ENCODE measurements at places on chromosomes 4 and X.

DNA sequence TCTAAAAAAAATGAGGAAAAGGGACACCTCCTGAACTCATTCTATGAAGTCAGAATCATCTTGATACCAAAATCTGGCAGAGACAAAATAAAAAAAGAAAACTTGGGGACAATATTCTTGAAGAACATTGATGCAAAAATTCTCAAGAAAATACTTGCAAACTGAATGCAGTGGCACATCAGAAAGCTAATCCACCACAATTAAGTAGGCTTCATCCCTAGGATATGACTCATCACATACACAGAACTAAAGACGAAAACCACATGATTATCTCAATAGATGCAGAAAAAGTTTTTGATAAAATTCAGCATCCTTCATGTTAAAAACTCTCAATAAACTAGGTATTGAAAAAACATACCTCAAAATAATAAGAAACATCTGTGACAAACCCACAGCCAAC lies 98.3 kb downstream of the FAM47B start:
- DNase-seq, result no peak

- DNase-seq, result no peak
Observed at GRCh38 chrX:12390301-12390700, 252.0 kb downstream of the FRMPD4 start.

- DNase-seq, result no peak
Observed at GRCh38 chr4:115213716-115214115, 100.3 kb upstream of the NDST4 start.

DNA sequence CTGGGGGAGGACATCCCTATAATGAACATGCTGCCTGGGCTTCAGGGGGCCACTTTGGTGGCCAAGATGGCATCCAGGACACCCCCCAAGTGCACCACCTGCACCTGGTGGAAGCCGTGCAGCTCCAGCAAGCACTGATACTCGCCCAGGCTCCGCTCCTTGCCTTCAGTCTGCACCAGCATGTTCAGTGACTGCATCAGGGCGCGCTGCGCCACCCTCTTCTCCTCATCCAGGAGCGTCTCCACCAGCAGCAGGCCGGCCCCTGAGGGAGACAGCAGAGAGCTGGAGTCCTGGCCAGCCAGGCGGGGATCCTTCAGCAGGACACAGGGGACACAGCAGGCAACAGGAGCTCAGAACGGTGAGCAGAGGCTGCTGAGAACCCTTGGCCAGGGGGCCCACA lies 11.3 kb upstream of the SLC25A6 start:
- no peak for DNase-seq

DNA sequence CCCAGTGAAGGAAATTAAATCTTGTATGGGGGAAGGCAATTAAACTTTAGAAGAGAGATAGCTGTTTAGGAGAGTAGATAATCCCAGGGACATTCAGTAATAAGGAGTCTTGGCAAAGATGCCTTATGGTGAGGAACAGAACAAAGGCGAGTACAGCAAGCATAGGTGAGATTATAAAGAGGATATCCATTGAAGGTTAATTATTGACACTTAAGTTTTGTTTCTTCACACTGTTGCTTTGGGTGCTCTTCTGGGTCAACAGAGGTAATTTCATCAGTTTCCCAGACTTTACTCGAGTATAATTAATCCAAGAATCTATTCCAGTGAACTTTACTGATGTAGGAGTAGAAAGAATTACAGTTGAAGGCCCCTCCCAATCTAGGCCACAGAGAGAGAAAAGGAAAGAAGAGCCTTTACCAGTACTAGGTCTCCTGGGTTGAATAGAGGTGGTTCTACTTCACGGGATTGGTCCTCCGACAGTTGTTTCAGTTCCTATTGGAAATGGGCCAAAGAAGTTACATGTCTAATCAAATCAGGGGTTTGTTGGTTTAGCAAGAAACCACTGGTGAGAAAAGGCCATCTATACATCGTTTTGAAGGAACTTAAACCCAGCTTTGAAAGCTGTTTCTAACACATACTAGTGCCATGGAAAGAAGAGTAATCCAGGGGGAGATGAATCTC lies 27.2 kb downstream of the EPGN start:
- DNase-seq, result no peak

GRCh38 chrX:69309074-69309792 lies 144.0 kb upstream of the PJA1 start:
- DNase-seq, result no peak

DNA sequence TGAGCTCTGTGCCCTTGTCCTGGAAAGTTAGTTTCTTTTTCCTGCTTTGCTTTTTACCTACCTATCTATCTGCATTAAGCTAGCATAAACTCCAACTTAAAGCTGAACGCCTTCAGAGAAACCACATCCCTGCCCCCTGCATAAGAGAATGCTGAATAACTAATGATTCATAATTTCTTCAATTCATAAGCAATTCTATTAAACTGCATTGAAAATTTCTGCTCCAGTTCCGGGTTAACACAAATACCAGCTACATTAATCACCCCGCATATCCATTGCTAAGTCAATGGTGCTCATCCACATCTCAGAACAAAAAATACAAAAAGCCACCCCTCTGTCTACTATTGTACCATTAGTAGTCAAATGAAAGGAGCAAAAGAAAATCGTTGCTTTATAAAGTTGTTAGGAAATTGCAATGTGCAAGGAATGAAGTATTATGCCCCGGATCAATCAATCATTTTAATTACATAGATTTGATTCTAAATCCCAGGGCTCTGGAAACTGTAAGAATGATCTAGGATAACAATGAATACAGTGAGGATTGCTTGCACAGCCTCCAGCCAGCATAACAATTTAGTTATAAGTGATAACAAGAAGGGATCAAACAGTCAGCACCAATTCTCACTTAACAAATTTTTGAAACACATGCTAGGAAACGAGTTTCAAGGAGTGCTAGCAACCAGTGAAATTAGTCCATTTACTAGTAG lies 106.8 kb downstream of the ELOVL6 start:
- no peak for DNase-seq

- no peak for DNase-seq
Observed at GRCh38 chr4:176436293-176436973, 116.7 kb downstream of the SPCS3 start.

- DNase-seq, result no peak
Observed at GRCh38 chr4:14410516-14410915, 591.8 kb upstream of the CPEB2 start.

DNA sequence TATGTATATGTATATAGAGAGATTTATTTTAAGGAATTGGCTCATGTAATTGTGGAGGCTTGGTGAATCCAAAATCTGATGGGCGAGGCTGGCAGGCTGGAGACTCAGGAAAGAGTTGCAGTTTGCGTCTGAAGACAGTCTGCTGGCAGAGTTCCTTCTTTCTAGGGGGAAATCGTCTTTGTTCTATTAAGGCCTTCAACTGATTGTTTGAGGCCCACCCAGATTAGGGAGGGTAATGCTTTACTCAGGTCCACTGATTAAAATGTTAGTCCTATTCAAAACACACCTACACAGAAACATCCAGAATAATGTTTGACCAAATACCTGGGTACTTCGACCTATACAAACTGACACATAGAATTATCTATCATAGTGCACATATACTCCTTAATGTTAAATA lies 149.5 kb downstream of the NAA11 start:
- DNase-seq, result no peak

DNA sequence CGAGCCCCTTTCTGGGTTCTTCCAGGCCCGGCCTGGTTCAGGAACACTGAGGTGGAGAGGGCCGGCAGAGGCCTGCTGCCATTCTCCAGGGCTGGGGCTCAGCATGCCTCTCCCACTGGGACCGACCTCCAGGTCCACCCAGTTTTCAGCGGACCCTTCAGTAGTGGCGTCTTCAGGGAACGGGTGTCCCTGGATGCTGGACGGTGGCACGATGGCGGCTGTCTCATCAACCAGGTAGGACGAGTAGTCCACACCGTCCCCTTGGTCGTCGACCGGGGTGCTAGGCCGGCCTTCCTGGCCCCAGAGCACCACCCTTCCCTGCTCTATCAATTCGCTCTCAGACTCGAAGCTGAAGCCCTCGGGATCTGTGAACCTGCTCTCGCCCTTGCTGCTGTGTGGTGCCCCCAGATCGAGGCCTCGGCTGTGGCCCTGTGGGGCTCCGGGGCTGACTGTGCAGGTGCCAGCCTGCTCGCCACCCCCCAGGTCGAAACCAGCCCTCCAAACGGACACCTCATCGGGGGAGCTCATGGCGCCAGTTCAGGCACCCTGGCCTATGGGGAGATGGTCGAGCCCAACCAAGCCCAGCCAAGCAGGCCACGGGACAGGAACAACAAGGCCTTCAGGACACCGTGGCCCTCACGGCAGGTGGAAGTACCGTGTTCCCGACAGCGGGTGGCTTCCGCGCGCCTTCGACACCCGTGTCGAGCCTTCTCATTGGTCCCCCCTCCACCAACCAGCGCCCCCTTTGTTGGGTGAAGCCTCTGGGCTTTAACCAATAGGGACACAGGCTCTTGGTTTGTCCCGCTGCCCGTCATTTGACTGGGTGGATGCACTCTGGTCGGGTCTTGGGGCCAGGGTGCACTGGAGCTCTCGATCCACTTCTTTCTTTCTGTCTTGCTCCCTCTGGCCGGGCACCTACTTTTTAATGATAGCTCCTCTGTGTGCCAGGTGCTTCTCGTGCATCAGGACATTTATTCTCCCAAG lies 814 bp upstream of the LOC101059915 start:
- DNase-seq, result no peak

GRCh38 chrX:15903186-15903681 lies 48.6 kb upstream of the AP1S2 start:
- no peak for DNase-seq

DNA sequence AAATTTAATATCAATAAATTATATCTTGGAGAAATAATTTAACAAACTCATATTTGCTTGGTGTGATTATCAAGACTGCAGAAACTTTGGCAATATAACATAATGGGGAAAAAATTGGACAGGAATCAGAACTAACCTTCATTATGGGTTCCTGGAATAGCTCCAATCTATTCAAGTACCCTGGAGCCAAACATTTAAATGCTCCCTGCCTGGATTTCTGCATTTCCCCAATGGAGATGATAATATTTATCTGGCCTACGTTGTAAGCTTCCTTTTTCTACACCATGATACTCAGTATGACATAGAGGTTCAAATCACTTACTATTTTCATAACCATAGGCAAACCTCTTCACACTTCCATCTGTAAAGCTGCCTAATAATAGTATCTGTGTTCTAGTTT lies 326.8 kb downstream of the TRIML1 start:
- no peak for DNase-seq

GRCh38 chrX:10728806-10729389 lies 108.5 kb upstream of the MID1 start:
- no peak for DNase-seq

- no peak for DNase-seq
Observed at GRCh38 chrX:130793975-130794374, 109.0 kb downstream of the ENOX2 start.

DNA sequence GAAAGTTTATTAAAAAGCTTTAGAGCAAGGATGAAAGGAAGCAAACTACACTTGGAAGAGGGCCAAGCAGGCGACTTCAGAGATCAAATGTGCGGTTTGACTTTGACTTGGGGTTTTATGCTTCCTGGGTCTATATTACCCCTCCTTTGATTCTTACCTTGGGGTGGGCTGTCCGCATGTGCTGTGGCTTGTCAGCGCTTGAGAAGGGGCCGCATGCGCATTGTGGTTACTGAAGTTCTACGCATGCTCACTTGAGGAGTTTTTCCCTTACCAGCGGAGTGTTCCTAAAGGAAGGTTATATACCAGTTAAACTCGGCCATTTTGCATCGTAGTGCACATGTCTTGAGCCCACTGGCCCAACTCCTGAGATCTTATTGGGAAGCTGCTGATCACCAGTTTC lies 9.9 kb downstream of the ZNF157 start:
- DNase-seq, result no peak

DNA sequence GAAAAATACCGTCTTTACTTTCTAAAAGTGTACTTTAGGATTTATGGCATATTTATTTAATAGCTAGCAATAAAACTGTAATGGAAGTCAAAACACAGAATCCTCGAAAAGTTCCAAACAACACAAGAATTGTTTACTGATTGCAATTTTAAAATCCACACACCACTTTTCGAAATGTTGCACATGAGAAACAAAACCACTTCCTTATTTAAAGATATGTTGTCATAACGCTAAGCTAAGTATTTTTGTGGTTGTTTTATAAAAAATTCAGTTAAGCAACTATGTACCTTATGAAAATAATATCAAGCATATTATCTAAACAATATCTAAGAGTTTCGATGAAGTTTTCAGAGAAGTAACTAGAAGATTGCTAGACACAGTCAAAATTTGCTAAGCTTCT lies 344 bp downstream of the TMPRSS11D start:
- DNase-seq, result no peak

DNA sequence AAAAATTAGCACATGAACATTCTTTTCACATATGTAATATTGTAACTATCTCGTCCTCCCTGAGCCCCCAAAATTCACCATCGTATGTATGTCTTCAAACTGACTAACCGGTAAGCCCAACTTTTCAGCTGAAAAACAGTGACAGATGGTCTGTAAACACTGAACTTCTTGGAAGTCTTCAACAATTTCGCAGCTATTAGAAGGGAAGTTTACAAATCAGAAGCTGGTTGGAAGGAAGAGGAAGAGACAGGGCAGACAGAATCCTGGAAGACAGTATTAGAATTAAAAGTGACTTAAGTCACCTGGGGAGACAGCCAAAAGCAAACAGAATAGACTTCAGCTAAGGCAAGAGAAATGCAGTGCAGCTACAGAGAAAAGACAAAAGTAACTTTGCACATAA lies 858.4 kb downstream of the ADGRL3 start:
- no peak for DNase-seq

DNA sequence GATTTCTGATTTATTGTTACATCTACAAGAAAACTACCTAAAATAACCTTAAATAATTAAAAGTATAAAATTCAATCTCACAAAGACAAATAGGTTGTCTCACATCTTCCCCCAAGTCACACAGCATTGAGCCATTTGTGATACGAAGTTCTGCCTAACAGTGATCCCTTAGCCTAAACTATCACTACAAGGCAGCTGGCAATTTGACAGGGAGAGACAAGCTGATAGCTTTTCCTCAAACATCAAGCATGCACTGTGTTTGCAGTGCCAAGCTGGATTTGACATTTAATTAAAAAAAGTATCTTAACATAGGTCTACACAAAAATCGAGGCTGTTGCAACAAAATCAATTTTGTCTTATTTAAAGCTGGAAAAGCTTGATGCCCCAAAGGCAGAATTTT lies 464.7 kb upstream of the TRAM1L1 start:
- no peak for DNase-seq

GRCh38 chr4:158895797-158896576 lies 127.2 kb downstream of the FNIP2 start:
- no peak for DNase-seq

DNA sequence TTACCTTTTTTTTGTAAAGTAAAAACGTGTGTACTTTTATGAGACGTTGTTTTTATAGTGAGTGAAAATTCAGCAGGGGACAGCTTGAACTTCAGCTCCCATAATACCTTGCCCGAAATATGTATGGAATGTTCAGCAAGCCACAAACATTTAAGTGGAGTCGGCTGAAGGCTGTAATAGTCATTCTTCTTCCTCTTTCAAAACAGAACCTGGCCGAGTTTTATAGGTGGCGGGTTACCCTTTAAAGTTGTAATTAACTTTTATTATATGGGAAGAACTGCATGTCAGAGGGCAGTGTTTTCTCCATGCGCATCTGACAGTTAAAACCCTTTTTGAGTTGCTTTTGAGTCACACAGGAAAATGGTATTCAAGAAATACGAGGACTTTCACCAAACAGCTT lies 50.7 kb downstream of the CLDN34 start:
- no peak for DNase-seq

- no peak for DNase-seq
Observed at GRCh38 chr4:110682311-110682710, 59.4 kb upstream of the PITX2 start.

Measured in cerebellar nuclear complex (tissue), 1 donor.